ENCODE measurements at places on chromosomes 7 and 10.

GRCh38 chr7:132643302-132643701 is 67.0 kb upstream of the PLXNA4 start:
- no peak for DNase-seq

- no peak for DNase-seq
These were observed 48.2 kb upstream of the NFKB2 start for GRCh38 chr10:102347236-102347828.

- DNase-seq = no peak
These were observed 71.8 kb downstream of the SNX10 start for GRCh38 chr7:26363465-26363864.

- no peak for DNase-seq
These were observed 268.4 kb downstream of the GPR37 start for GRCh38 chr7:124497176-124497575.

GRCh38 chr10:3198900-3199299 is 26.3 kb upstream of the PITRM1 start:
- DNase-seq = no peak

- DNase-seq = no peak
These were observed 93.9 kb downstream of the BMS1 start for GRCh38 chr10:42876476-42876875.

DNA sequence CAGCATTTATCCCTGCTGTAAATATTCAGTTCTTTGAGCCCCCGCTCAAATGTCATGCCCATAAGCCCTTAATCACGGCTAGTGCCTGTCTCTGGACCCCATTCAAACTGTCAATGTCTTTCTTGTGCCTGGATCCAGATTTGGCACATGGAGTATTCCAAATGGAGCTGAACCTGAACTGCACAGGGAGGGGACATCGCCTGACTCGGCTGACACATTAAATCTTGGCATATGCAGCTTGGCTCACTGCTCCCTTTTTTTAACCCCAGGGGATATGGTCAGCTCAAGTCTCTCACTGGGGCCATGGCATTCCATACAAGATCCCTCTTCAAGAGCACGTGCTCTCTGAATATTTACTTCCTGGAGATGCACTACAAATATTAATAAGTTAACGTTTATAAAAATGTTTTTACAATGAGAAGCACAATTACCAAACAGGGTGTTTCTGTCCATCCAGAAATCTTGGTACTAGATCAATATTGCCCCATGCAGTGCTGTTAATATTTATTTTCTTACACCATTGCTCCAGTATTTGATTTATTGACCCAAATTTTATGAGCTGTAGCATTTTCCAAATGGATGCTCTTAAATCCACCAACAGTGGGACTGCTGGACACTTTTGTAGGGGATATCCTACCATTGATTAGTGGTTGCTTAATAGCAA is 57.4 kb downstream of the FGFR2 start:
- DNase-seq = no peak

- DNase-seq = no peak
These were observed 37.2 kb downstream of the PIK3AP1 start for GRCh38 chr10:96683065-96683464.

- DNase-seq = no peak
These were observed 9.0 kb downstream of the GTF2IRD1 start for GRCh38 chr7:74462707-74463100.

DNA sequence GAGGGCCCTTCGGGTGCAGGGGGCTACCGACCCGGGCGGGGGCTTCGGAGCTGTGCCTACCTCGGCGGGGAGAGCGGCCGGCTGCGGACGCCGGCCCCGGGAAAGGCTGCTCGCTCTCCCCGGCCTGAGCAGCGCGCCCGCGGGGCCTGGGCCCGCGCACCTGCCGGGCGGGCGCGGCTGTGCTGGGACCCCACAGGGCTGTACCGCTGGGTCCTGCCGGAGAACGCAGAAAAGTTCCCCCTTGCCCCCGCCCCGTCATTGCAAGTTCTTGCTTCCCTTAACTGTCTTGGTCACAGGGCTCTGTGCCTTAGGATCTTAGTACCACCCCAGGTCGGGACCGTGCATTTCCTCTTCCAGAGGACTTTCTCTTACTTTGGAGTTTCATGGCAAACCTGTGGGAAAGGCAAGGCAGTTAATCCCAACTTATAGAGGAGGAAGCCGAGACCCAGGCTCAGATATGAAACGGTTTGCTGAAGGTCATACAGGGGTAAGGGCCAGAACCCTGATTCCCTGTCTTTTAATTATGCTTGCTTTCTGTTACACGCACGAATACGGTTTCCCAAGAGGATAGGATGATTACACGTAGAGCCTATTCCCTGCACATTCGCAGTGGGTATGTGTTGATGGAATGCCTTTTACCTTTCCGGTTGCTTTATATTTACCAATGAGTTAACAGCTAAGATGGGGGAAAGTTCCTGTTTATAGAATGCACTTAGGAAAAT is 652 bp downstream of the PCGF5 start:
- no peak for DNase-seq

DNA sequence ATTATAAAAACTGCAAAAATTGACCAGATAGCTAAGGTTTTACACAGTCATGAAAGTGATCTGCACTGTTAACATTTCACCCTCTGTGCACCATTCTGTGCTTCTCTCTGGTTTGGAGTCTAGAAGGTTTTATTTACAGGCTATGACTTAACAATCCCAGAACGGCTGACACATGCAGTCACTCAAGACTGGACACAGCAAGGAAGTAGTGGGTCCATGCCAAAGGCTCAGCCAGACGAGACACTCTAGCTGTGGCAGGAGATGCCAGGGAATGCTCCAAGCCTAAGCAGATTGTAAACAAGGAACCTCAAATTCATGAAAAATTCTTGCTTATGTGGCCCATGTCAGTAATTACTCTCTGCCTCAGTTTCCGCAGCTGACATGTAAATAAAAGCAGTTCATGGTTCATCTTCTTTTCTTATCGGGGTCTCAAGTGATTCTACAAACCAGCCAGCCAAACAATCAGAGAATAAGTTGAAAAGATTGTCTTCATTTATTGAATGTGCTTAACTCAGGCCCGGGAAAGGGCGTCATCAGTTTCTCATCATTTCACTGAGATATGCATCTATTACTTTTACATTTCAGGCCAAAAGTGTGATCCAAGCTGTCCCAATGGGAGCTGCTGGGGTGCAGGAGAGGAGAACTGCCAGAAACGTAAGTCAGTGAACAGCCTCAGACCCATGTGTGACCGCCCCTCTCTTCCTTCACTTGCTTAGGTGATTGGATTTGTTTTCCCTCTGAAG is 132.1 kb downstream of the EGFR start:
- no peak for DNase-seq

- no peak for DNase-seq
These were observed 59.9 kb upstream of the HBP1 start for GRCh38 chr7:107108793-107109371.

GRCh38 chr10:23099816-23100215 is 4.4 kb downstream of the MSRB2 start:
- no peak for DNase-seq

DNA sequence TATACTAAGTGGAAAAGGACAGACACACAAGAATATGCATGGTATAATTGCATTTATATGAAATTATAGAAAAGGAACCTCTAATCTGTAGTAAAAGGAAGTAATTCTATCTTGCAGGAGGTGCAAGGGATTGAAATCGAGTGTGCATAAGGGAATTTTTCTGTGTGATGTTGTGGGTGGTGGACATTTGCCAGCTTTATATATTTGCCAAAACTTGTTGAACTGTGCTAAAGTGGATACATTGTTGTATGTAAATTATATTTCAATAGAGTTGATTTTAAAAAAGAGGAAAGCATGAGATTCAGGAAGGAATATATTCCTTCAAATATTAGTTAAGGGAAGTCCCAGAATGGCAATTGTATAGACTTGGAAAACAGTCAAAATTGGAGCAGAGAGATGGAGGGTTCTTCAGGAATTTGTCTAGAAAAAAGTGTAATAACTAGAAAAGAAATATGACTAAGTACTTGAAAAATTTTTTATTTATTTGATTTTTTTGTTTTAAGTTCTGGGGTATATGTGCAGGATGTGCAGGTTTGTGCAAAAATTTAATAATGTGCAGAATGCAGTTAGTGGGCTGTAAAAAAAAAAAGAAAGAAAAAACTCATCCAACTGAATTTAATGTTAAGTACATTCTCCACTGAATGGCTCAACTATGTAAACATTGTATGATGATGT is 96.1 kb downstream of the ARL4A start:
- no peak for DNase-seq

DNA sequence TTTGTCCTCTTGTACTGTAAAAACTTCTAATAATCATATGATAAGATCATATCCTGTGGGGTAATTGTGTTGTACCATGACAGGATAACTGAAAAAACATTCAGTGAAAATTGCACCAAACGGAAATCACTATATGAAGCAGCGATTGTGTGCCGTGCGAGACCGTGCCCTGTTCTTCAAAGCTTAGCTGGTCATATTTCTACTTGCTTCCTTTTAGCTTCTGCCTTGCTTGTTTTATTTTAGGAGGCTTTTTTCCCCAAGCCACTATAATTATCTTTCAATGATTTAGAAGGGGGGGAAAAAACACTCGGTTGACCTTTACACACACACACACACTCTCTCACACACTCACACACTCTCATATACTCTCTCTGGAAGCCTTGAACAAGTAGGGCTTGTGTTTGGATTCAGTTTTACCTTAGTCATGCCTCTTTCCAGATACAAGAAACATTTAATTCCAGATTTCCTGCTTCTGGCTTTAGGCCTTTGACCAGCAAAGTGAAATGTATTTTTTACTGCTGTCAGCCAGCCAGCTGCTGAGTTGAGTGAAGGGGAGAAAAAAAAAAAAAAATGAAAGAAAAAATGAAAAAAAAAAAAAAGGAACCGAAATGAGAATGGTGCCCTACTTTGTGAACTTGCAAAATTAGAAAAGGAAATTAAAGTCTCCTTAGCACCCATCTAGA is 181.4 kb downstream of the ARID5B start:
- DNase-seq = no peak

GRCh38 chr7:92246360-92247101 is 757 bp downstream of the ANKIB1 start:
- DNase-seq = no peak

DNA sequence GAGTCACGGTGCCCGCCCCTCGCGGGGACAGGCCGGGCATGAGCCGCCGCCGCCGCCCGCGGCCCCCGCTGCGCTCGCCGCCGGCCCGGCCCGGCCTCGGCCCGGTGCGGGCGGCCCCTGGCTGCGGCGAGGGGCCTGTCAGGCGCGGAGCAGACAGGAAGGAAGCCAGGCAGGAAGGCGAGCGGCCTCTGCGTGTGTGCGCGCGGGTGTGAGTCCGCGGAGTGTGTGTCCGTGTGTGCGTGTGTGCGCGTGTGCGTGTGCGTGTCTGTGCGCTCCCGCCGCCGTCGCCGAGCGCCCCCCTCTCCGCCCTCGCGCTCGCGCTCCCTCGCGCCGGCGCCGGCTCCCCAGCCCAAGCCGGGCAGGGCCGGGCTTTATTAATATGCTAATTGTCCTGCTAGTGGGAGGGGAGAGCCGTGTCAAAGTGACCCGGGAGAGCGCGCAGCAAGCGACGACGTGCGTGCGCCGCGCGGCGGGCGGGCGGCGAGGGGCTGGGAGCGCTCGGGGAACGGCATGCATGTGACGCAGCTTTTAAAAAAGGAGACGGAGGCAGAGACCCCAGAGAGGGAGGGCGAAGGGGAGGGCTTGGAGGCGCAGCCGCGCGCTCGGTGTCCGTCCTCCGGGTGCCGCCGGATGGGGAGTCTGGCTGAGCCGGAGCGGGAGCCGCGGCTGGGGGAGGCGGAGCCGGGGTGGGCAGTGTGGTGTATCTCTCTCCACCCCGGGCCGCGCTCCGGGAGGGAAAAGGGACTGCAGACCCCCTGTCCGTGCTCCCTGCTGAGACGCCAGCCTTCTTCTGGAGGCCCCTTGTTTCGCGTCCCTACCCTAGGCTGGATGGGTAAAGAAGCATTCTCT is at the start of gene LDB1:
Gene LDB1 (minus strand): TSS at position 227 of the 849 bp plus-strand sequence. CDS start 258 bp downstream, outside the sequence.
- no peak for DNase-seq

- no peak for DNase-seq
These were observed 276.2 kb downstream of the WDR11 start for GRCh38 chr10:121127151-121127906.

GRCh38 chr7:100965723-100966541 is 3.4 kb upstream of the MUC12 start:
- peak; percentile 36 for DNase-seq

GRCh38 chr7:41708581-41709358 is 5.9 kb upstream of the INHBA start:
- no peak for DNase-seq

GRCh38 chr10:7162331-7162730 is 248.5 kb downstream of the SFMBT2 start:
- DNase-seq = no peak

DNA sequence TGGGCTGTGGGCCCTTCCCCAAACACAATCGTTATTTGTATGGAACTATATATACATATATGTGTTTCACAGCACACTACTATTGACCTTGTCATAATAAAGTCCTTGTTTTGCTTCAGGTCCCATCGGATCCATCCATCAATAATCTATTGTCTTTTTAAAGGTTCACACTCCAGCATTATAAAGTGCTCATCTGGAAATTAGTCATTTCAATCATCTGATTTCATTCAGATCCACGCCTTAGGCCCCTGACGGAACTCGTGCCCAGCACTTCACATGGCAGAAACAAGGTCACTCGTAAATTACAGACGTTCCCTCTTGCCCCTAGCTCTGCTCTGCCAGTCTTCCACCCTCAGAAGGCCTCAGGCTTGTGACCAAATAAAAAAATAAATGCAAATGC is 133.1 kb upstream of the PPP2R2D start:
- DNase-seq = no peak

Data from stimulated activated CD8-positive, alpha-beta memory T cell treated with anti-CD3 and anti-CD28 coated beads, Interleukin-4, amount 100 ng/mL, for 4 hours (primary cell).